ENCODE measurements at places on chromosomes 7 and 10. TPM values are rescaled to one million over a fixed set of nuclear protein-coding genes. Genes with fewer than 3 reads are reported as not detected.

The ZNF107 gene
- 3.9 TPM for total RNA-seq

The ELFN1 gene
- 3.9 TPM for total RNA-seq

The CREM gene
- total RNA-seq = 22.5 TPM

The LRRD1 gene
- not detected for total RNA-seq

The HSPB1 gene
- 1,253 TPM for total RNA-seq

The EFCAB10 gene
- not detected for total RNA-seq

The GJD4 gene
- not detected for total RNA-seq

GRCh38 chr7:118218413-118219156 lies 5.9 kb upstream of the ANKRD7 start:
- no peak overlapping the region for H3K4me3 ChIP-seq
- H3K36me3 ChIP-seq = no peaks in the 10 kb centered on the region
- peaks cover 13% of the 10 kb centered on the region for H3K4me1 ChIP-seq
- H3K27me3 ChIP-seq = peaks cover 10% of the 10 kb centered on the region

DNA sequence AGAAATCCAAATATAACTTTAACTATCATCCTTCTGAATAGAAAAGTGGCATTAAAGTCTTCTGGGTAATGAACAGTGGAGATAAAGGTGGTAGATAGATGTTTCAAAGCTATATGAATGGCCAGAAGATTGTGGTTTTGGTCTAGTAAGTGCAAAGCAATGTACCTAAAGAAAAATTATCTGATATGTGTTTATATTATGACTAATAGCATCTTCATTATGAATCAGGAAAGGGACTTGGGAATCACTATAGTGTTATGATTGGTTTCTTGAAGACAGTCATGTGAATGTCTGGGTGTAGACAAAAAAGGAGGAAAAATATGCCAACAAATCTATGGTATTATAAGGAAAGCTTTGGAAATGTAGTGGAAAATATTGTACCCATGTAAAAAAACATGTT lies 3.0 kb downstream of the ZNF518A start:
- H3K4me3 ChIP-seq = no peak overlapping the region
- H3K27me3 ChIP-seq = no peaks in the 10 kb centered on the region
- H3K27ac ChIP-seq = no peak overlapping the region
- H3K4me1 ChIP-seq = peaks cover 37% of the 10 kb centered on the region
- peaks cover 14% of the 10 kb centered on the region for H3K36me3 ChIP-seq

DNA sequence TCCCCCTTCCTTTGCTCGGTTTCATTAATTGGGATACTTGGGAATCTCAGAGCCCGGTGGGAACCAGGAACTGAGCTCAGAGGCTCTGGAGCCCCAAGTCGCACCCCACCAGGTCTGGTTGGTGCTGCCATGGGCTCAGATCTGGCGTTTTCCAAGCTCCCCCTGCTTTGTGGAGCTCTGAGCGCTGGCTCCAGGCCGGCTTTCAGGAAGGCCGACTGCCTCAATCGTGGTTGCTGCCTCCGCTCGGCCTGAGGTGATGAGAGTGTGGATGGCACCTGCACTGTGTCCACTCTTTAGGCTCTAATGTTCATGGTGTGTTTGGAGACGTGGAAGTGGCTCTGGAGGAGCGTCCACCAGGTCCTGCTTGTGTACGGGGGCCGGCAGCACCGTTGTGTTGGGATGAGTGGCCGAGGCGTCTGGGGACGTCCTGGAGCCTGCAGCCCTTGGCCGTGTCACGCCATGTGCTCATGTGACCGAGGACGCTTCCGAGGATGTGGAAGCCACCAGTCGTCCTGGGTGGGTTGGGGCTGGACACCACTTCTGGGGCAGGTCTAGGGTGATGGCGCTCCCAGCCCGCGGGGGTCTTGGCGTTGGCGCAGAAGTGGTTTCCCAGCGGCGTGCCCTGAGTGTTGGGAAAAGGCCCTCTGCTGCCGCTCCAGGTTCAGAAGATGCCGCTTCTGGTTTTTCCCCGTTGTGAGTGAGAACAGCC lies 8.2 kb downstream of the INPP5A start:
- no peak overlapping the region for H3K27ac ChIP-seq
- H3K4me3 ChIP-seq = no peak overlapping the region
- peaks cover 19% of the 10 kb centered on the region for H3K4me1 ChIP-seq
- no peak for DNase-seq

DNA sequence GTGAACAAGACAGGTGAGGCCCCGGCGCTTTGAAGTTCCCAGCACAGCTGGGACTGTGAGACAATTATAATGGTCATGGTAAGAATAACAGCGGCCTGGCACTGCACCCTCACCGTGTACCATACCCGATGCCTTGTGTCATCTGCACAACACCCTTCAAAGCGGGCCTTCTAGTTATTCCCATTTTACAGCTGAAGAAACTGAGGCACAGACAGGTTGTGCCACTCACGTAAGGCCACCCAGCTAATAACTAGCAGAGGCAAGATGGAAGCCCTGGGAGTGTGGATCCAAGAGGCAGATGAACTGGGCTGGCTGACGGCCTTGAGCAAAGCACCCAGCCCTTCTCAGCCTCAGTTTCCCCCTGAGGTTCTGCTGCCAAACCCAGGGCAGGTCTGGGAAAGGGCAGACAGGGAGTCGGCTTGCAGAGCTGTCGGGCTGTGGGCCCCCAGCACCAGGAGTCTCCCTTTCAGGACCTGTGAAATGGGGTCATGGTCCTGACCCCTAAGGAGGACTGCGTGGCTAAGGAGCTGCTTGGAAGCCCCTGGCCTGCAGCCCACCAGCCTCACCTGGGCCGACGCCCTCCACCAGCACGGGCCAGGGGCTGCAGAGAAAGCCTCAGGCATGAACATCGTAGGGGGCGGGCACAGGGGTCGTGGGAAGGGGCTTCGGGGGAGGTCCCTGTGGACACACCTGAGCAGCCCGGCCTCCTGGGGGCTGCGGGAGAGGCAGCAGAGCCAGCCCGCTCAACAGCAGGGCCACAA lies 15.3 kb upstream of the LFNG start:
- H3K4me3 ChIP-seq = no peak overlapping the region
- no peaks in the 10 kb centered on the region for H3K36me3 ChIP-seq
- no peak for DNase-seq
- peaks cover 11% of the 10 kb centered on the region for H3K4me1 ChIP-seq

DNA sequence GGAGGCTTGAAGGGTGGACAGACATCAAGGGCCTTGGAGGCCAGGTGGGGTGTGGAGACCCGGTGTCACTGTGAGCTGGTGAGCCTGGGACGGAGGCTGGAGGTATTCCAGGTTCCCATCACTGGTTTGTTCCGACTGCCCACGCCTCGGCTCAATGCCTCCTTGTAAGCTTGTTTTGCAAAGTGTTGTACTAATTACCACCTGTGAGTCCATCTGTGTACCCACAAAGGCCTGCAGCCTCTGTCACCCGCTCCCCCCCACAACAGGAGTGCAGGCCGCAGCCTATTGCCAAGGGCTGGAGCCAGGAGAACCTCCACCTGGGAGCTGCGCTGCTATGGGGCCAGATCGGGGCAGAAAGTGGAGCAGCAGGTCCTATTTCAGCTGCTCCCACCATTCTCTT lies 521.8 kb upstream of the DPP6 start:
- no peak for DNase-seq
- no peaks in the 10 kb centered on the region for H3K4me1 ChIP-seq
- H3K36me3 ChIP-seq = peaks cover 6% of the 10 kb centered on the region
- no peak overlapping the region for H3K4me3 ChIP-seq
- no peak overlapping the region for H3K27ac ChIP-seq
- H3K27me3 ChIP-seq = no peaks in the 10 kb centered on the region

DNA sequence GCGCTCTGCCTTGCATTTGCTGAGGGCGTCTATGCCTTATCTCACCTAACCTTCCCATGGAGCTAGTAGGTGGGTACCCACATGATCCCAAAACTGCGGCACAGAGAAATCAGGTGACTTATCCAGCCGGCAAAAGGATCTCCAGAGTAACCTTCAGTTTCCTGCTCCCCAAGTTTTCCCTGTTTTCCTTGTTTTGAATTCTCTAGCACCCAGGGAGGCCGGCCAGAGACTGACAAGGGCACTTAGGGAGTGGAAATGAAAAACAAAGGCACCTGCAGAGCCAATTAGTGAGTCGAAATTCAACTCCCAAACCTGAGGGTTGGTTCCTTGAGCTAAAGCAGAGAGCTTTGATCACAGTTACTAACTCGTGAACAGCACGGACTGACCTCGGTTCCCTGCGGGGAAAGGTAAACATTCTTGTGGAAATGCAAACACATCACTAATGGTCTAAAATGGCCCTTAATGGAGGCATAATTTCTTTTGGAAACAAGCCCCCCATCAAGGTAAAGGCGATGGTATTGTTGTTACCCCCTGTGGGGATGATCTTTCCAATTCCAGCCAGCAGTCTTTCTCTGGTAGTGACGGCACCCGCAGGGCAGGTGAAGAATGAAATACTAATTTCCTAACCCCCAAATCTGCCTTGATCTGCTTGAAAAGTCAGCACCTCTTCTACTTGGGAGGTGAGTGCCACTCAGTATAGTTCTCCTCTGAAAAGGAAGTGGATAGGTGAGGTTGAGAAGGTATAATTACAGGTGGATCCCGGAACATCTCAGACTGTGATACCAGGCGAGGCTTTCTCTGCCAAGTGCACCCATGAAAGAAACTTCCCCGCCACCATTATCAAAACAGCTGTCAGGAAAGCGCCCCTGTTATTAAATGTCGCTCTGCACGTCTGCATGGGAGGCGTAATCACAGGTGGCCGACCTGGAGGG lies 365.6 kb upstream of the AUTS2 start:
- DNase-seq = no peak
- no peaks in the 10 kb centered on the region for H3K27me3 ChIP-seq
- H3K4me1 ChIP-seq = no peaks in the 10 kb centered on the region

GRCh38 chr7:74684921-74685320 lies 27.4 kb downstream of the GTF2I start:
- no peaks in the 10 kb centered on the region for H3K27me3 ChIP-seq
- H3K4me1 ChIP-seq = peaks cover 4% of the 10 kb centered on the region
- no peak overlapping the region for H3K27ac ChIP-seq
- no peak for DNase-seq
- H3K36me3 ChIP-seq = peaks cover 31% of the 10 kb centered on the region
- no peak overlapping the region for H3K4me3 ChIP-seq

DNA sequence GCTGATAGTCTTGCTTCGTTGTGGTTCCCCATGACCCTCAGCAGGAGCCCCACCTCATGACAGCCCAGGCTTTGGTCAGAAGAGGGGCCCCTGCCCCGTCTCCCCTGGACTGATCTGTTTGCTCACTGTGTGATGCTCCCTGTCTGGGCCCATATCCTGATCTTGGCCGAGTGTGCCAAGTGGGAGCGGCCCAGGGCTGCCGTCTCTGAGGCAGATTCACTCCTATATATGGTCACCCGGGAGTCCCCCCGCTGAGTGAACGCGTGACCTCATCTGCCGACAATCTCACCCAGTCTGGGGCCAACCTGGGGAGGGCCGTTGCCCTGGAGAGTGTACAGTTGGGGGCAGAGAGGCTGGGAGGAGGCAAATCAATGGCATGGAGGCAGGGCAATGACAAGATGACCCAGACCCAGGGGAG lies 34.5 kb downstream of the PPIF start:
- H3K4me1 ChIP-seq = peaks cover 31% of the 10 kb centered on the region
- peaks cover 4% of the 10 kb centered on the region for H3K36me3 ChIP-seq
- H3K27ac ChIP-seq = peak overlapping the region; percentile 94
- peak; percentile 79 for DNase-seq
- peak overlapping the region; percentile 53 for H3K4me3 ChIP-seq

DNA sequence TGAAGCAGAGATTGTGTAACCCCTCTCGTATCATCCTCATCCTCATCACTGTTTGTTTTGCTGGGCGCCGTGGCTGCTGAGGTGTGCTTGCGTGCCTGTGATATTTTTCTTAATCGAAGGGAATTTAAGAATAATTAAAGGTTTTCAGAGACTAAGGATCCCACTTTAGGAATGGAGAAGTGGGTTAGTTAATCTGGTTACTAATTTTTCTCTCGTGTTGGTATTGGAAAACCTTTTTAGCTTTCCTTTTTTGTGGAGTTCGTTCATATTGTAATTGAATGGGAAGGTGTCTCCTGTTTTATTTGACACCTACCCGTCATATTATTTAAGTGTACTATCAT lies 1.3 kb downstream of the UBN2 start:
- H3K27ac ChIP-seq = peak overlapping the region; percentile 91
- H3K4me3 ChIP-seq = peak overlapping the region; percentile 95
- peaks cover 5% of the 10 kb centered on the region for H3K36me3 ChIP-seq
- H3K27me3 ChIP-seq = peaks cover 1% of the 10 kb centered on the region

GRCh38 chr7:1844336-1844950 lies 174.4 kb downstream of the ELFN1 start:
- H3K4me3 ChIP-seq = no peak overlapping the region
- no peaks in the 10 kb centered on the region for H3K36me3 ChIP-seq
- no peak for DNase-seq
- H3K4me1 ChIP-seq = peaks cover 15% of the 10 kb centered on the region
- no peak overlapping the region for H3K27ac ChIP-seq
- peaks cover 3% of the 10 kb centered on the region for H3K27me3 ChIP-seq

- peaks cover 8% of the 10 kb centered on the region for H3K36me3 ChIP-seq
- peaks cover 2% of the 10 kb centered on the region for H3K27me3 ChIP-seq
- H3K27ac ChIP-seq = peak overlapping the region; percentile 51
- DNase-seq = peak; percentile 43
- H3K4me1 ChIP-seq = peaks cover 57% of the 10 kb centered on the region
- H3K4me3 ChIP-seq = peak overlapping the region; percentile 50
Measured at GRCh38 chr7:12550956-12551355, 19.6 kb upstream of the SCIN start.

DNA sequence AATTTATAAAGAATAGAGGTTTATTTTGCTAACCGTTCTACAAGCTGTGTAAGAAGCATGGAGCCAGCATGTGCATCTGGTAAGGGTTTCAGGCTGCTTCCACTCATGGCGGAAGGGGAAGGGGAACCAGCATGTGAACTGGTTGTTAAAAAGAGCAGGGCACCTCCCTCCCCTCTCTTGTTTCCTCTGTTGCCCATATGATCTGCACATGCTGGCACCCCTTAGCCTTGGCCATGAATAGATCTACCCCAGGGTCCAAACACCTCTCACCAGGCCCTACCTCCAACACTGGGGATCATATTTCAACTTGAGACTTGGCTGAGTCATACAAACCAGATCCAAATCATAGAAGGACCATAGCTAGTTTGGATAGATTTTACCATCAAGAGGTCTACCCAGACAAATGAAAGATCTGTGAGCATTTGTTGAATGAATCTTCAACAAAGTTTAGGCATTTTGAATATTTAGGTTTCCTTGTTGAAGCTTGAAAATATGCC lies 36.0 kb upstream of the NRP1 start:
- no peaks in the 10 kb centered on the region for H3K27me3 ChIP-seq
- peaks cover 43% of the 10 kb centered on the region for H3K4me1 ChIP-seq
- no peak overlapping the region for H3K27ac ChIP-seq
- no peak overlapping the region for H3K4me3 ChIP-seq
